Endothelial cell (in vitro differentiated cells): ENCODE measurements at places on chromosomes 2 and 18.

DNA sequence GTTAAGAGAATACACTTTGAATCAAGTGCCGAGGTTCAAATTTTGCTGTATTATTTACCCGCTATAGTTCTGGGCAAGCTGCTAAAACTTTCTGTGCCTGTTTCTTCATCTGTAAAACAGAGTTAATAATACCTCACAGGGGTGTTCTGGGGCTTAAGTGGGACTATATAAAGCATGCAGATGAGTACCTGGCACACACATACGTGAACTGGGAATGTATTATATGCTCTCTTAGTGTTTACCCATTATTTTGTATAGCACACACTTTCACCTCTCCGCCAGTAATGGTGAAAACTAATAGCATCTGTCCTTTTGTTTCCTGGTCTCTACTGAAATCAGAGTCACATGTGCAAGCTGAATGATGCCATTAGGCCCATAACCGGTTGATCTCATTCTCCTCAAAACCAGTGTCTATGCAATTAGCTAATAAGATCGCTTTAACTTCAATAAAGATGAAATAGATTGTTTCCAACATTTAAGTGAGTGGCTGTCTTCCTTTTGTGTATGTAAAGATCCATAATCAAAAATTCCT, 3.8 kb upstream of the CDKL4 start:
- DNase-seq: no peak

DNA sequence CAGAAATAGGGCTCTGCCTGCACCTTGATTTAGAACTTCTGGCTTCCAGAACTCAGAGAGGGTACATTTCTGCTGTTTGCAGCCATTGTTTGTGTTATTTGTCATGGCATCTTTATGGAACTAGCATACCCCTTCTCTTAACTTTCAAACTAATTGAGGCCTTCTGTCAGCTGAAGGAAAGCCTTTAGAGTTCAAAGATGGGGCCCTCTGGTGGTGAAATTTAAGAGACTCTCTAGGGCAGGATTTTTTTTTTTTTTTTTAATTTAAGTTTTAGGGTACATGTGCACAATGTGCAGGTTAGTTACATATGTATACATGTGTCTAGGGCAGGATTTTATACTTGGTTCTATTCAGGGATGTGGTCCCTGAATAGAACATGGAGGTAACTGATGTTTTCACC, 260.6 kb upstream of the LINC00305 start:
- peak; percentile 25 for DNase-seq

GRCh38 chr2:23838581-23838980, 88.3 kb downstream of the ATAD2B start:
- DNase-seq: no peak

DNA sequence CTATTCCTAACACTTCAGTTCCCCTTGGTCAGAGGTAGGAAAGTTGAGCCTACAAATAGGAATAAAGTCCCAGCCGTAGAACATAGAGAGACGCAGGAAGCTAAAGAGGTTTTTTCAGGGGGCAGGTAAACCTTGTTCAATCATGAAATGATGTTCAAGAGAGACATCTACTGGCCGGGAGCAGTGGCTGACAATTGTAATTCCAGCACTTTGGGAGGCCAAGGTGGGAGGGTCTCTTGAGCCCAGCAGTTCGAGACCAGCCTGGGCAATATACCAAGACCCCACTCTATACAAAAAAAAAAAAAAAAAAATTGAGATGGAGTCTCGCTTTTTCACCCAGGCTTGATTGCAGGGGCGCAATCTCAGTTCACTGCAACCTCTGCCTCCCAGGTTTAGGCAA, 66.7 kb upstream of the DNAJC10 start:
- peak; percentile 29 for DNase-seq

DNA sequence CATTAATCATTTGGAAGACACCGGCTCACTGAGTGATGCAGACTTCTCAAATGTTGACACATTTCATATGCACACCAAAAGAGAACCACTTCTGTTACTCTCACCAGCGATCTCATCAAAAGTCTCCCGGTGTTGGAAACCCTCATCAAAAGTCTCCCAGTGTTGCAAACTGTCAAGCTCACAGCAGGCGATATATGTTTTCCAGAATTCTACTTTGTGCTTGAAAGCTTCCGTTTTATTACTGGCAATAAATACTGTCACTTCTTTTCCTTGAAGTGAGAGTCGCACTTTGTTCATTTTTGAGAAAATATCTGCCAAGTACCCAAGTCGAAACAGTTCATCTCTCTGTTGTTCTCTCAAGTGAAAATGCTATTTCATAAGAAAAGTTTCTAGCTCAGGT, 20.5 kb downstream of the MLPH start:
- no peak for DNase-seq

DNA sequence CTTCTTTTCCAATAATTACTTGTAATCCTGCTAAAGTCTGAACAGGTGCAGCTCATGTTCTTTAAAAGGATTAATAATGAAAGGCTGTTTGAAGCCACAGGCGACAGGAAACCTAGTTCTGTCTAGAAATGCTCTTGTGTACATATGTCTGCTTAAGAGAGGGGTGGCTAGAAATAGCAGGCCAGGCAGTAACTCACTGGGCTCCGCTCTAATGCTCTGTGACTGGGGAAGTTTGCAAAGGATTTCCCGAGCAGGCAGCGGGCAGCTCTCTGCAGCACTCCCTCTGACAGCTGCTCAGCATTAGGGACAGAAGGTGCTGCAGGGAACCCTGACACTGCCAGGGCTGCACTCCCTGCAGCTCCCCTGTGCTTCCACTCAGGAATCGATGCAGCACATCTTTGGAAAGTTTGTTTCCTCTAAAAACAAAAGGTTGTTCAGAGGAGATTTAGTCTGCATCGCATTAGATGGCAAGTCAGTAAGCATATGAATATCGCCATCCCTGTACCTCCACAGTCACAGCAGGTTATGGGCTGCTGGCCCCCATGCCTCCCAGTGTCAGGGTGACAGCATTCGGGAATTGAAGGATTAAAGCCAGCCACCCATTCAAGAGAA, 33.1 kb upstream of the TTC39C start:
- DNase-seq: no peak

DNA sequence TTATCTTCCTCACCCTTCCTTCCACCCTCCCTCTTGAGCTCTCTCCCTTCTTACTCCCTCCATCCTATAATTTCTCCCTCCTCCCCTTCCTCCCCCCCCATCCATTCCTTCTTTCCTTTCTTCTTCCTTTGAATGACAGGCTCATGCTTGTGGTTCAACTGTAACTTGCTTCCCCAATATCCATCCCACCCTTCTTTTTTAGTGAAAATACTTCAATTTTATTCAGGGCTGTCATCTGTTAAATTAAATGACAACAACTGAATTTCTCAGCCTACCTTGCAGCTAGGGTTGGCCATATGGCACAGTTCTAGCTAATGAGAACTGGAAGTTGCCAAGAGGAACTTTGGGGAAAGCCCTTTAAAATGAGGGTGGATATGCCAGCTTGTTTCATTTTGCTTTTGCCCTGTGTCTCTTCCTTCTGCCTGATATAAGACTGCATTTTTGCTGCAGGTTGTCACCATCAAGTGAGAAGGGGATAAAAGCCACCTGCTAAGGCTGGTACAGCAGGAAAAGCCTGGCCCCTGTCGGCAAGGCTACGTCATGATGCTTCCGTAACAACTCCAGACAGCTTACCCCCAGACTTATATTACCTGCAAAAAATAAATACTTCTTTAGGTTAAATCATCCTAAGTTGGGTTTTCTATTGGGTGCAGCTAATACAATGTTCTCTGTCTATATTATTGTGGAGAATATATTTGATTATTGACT, 121.8 kb downstream of the NXPH2 start:
- no peak for DNase-seq

DNA sequence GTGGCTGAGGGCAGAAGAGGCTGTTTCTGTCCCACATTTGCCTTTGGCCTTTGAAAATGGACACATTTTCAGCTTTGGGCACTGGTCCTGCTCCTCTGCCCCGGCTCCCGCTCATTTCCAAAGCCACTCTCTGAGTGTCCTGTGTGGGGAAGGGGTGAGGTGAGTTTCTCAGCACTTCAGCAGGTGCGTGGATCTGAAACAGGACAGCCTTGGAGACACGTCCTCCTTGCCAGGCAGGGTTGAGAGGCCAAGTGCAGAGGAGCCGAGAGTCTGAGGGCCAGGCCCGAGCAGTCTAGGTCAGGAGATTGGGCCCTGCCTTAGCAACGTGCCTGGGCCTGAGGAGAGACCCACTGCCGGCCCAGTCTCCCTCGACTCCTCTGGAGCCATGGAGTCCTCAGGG, 21.9 kb upstream of the ALPI start:
- no peak for DNase-seq

- no peak for DNase-seq
Measured at GRCh38 chr2:129794540-129794939, 184.9 kb upstream of the RAB6C start.

DNA sequence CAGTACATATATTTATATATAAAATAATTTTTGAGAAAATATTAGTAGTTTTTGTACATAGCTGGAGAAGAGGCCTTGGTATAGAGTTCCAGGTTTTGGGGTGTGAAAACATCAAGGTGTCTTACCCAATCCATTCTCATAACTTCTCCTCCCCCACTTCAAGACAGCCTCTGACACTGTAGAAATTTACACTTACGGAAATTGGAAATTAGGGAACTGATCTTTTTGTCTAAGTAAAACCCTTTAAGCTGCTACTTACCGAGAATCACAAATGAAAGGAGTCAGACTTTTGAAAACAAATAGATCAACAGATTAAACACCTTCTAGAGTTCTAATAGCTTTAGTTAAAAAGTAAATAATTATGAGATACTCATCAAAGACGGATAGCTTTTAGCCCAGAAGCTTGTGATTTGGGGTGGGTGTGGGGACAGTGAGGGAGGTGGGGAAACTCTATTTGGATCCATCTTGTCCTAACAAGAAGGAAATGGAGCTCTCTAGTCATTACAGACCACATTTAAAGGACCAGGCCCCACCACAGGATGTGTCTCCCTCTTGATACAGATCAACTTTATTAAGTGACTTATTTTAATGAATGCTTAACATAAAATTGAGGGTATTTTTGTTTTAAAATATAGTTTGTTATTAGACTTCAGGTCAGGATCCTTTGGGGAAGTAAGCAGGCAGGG, 11.1 kb upstream of the FBXO11 start:
- no peak for DNase-seq

DNA sequence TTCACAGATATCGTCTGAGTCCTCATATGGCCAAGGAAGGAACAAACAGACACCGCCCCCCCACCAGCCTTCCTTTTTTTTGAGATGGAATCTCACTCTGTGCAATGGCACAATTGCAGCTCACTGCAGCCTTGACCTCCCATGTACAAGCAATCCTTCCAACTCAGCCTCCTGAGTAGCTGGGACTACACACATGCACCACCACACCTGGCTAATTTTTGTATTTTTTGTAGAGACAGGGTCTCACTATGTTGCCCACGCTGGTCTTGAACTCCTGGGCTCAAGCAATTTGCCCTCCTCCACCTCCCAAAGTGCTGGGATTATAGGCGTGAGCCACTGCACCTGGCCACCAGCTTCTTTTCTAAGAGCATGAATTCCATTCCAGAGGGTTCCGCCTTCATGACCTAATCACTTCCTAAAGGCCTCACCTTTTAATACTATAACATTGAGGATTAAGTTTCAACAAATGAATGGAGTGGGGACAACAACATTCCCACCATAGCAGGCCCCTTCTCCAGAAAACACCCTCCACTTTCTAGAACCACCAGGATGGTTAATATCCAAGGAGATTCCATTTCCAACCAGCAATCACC, 2.2 kb upstream of the TMBIM1 start:
- no peak for DNase-seq

DNA sequence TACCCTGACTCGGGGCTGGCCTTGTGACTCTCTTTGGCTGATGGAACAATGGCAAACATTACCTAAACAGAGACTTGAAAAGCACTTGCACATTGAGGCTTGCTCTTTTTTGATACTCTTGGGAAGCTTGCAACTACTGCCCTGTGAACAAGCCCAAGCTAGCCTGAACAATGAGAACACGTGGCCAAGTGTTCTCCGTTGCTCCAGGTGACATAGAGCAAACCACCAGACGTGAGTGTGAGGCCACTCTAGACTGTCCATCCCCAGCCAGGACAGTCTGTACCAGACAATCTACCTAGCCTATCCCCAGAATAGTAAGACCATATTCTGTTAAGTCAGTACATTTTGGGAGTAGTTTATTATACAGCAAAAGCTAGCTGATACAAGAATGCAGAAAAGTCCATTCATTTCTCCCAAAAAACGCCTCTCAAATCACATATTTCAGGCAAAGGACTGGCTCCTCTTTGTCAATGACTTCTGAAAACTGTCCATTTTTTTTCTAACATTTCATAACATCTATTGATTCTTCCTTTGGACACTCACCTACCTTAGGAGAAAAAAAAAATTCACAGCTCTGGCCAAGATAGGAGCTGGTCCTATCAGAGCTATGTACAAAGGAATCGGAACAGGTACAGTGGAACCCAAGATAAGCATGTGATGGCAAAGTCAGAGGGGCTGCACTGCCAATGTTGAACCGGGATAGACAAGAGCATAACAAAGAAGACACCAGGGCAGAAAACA, 142.1 kb upstream of the PKDCC start:
- DNase-seq: no peak

DNA sequence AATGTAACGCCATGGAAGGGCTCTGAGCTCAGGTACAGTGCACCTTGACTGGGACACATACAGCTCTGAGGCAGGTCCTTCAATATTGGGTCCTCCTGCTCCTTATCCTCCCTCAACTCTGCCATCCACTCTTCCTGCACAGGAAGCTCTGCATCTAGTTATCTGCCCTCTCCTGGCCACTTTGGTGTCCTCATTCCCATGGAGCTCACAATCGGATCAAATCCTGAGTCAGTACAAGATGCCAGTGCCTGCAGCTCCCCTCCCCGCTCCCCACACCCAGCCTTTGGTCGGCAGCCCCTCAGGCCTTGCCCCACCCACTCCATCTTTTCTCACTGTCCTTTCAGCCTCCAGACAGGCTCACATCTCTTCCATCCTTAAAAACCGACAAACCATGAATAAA, 58.0 kb downstream of the LRRFIP1 start:
- DNase-seq: no peak
